ENCODE measurements at places on chromosomes 1 and 21.
A peak's percentile ranks its signal among the peaks of the same experiment; 100 is the strongest.

GRCh38 chr1:66172272-66172671, 361.7 kb upstream of the SGIP1 start:
- no peak for DNase-seq

DNA sequence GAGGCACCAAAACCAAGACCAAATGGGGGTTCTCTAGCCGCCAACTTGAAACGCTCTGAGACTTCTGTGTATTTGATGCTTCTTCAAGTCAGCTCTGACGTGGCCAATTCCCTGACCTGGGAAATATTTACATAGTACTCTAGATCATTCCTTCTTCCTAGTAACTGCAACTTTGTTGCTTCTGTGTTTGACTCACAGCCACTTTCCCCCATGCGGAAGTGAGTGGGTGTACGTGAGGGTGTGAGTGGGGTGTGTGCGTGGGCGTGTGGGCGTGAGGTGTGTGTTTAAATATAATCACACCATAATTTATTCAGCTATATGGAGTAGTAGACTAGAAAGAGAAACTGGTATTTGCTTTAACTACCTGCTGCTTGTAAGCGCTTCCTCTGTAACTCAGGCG, 111.0 kb downstream of the TAS1R2 start:
- DNase-seq: no peak

DNA sequence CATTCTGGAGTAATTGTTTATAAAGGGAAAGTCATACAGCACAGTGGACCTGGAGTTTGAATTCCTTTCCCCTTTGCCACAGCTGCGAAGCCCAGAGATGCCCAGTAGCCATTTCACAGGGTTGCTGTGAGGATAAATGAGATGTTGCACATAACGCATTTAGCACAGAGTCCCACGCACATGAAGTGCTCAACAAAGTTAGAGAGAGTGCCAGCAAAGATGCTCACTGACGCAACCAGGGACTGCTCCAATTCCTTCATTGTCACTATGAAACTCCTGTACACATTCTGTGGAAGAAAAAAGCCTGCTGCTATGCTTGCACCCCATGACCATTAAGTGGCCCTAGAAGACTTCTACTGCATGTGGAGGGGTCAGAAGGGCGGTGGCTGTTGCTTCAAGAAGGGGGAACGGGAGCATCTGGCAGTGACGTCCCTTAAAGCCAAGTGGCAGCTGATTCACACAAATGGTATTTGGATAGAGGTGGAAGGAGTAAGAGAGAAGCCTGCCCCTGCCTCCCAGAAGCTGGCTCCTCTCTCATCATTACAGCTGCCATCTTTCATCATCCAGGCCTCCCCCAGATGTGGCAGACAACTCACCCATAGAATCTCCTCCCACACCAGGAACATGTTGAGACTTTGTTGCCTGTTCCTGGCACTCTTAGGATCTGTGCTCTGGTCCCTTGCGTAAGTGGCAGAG, 26.5 kb upstream of the VAV3 start:
- DNase-seq: no peak

- no peak for DNase-seq
Measured at GRCh38 chr1:214453109-214453722, 98.2 kb downstream of the PTPN14 start.

DNA sequence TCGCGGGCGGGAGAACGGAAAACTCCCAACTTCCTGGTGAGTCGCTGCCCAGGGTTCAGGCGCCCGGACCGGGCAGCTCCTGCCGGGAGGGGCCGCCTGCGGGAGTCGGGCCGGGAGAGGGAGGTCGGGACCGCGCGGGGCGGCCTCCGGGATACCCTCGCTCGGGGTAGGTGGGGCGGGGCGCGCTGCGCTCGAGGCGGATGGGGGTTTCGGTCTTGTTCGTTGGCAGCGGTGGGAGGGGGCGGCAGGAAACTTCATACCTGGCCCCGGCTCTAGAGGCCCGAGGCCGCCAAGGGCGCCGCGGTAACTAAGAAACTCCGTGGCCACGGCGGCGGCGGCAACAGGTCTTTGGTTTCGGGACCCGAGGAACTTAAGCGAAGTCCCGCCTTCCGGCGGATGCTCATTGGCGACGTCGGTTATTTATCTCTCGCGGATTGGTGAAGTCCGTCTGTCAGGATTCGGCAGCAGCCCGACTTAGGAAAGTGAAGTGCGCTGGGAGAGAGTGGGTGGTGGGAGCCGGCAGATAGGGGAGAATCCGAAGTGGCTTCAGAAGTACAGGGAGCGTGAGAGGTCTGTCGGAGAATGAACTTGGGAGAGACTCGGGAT, 546 bp downstream of the NEK7 start:
- DNase-seq: peak; percentile 72

- DNase-seq: no peak
Measured at GRCh38 chr1:16397120-16397519, 30.1 kb downstream of the SZRD1 start.

DNA sequence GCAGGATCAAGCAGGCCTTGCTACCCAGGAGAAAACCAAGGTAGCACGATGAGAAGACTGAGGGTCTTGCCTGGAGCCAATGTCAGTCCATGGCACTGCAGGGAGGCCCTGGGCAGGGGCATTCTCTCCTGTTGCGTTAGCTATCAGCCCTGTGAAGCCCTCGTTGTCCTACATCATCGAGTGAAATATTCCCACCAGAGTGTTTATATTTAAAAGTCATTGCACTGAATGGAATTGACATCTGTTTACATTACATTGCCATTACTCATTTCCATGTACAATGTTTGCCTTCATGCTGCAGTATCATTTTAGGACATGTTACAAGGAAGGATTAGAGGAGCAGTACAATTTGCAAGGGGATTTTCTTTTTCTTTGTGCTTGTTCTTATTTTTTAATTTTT, 243.9 kb downstream of the KAZN start:
- no peak for DNase-seq

GRCh38 chr21:26405735-26406361, 167.2 kb downstream of the CYYR1 start:
- no peak for DNase-seq

DNA sequence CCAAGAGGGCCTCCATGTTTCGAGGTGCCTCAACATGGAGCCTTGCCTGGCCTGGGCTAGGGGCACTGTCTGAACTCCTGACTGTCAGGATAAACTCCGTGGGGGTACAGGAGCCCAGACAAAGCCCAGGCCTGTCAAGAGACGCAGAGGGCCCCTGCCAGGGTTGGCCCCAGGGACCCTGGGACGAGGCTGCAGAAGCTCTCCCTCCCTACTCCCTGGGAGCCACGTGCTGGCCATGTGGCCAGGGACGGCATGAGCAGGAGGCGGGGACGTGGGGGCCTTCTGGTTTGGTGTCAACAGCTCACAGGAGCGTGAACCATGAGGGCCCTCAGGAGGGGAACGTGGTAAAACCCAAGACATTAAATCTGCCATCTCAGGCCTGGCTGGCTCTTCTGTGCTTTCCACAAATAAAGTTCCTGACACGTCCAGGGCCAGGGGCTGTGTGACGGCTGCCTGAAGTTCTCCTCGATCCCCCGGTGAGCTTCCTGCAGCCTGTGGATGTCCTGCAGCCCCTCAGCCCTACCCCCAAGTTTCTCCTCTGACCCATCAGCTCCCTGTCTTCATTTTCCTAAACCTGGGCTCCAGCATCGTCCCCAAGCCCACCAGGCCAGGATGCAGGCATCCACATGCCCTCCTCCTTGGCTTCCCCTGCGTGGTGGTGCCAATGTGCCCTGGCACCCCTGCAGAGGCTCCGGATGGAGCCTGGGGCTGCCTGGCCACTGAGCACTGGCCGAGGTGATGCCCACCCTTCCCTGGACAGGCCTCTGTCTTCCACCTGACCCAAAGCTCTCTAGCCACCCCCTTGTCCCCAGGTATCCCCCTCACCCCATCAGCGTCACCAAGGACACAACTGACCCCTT, 12.8 kb upstream of the LRRC3 start:
- DNase-seq: no peak

- no peak for DNase-seq
Measured at GRCh38 chr21:31334648-31335121, 9.4 kb downstream of the TIAM1 start.

GRCh38 chr21:30717105-30717504, 1.5 kb downstream of the KRTAP21-3 start:
- no peak for DNase-seq

- no peak for DNase-seq
Measured at GRCh38 chr21:42929969-42930368, 4.5 kb upstream of the ERVH48-1 start.

DNA sequence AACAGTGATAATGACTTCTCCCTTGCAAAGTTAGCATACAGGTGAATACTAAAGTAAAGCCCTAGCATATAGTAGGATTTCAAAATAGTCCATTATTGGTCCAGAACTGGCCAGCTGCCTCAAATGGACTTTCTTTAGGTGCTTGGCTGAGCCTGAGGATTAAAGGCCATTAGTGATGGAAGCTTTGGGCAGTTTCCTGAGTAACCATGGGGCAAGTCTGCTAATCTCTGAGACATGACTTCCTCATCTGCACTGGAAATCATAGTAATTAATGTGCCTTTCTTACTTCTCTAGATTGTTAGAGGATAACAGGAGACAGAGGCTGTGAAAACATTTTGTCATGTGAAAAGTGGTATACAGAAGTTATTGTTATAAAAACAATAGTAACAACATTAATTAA, 156.5 kb upstream of the UBE2U start:
- no peak for DNase-seq

DNA sequence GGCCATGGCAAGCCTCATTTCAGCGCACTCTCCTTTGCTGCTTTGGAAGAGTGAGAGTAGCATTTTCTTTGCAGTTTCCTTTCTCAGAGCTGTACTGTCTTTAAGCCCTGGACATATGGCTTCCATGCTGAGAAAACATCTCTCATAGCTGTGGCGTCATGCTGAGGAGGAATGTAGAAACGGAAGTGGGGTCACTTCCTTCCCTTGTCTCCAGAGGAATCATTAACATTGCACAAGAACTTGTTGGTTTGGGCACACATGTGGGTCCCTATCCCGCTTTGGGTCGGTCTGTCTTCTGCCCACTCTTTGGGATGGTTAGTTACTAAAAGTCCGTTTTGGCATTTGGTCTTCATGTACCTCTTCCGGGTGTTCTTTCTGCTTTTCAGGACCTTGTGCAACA, 5.6 kb downstream of the MFN2 start:
- no peak for DNase-seq

GRCh38 chr1:20551161-20551560, 1.2 kb upstream of the FAM43B start:
- no peak for DNase-seq

DNA sequence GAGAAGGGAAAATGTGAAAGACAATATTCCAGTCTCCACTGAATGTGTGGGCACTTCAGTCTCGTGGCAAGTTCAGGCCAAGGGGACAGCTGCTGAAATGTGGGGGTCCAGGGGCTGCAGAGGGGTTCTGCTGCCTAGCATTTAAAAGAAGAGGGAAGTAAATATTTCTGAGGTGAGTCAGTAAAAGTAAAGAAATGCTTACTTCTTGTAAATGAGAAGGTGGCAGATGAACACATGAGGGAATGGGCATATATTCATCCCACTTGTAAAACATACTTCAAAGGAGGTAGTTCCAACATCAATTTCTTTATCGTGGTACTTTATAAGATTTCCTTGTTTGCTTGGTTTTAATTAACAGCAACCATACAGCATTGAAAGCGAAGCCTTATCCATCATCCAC, 63.1 kb upstream of the HIVEP3 start:
- DNase-seq: no peak

GRCh38 chr1:221217029-221217428, 337.8 kb downstream of the HLX start:
- DNase-seq: no peak

GRCh38 chr1:89728381-89728780, 92.5 kb upstream of the LRRC8D start:
- no peak for DNase-seq

- DNase-seq: no peak
Measured at GRCh38 chr1:179925922-179926849, 28.4 kb upstream of the CEP350 start.

GRCh38 chr1:239315631-239316217, 70.6 kb upstream of the CHRM3 start:
- no peak for DNase-seq

DNA sequence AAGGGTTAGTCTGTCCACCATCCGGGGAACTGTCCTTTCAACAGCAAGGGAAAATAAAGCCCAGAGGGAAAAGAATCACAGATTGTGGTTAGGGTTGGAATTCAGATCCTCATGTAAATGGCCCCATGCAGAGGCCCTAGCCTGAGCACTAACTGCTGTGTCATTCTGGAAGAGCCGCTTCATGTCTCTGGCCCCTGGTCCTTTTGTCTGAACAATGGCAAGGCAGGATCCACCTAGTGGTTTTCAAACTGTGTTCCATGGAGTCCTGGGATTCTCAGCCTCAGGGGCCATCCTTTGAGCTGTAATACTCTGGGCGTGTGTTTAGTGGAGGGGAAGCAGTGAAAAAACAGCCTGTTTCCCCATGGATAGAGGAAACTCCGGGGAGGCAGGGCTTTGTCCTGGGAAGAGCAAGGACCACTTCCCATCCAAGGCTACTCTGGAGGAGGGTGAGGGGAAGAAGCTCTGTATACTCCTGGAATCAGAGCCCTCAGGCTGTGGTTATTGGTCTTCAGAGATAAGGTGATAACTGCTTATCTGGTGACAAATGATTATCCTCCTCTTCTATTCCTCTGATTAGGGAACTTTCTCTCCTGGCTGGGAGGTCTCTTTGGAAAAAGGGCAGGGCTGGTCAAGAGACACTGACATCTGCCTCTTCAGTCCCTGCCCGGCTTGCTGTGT, 19.2 kb downstream of the PAX7 start:
- no peak for DNase-seq

DNA sequence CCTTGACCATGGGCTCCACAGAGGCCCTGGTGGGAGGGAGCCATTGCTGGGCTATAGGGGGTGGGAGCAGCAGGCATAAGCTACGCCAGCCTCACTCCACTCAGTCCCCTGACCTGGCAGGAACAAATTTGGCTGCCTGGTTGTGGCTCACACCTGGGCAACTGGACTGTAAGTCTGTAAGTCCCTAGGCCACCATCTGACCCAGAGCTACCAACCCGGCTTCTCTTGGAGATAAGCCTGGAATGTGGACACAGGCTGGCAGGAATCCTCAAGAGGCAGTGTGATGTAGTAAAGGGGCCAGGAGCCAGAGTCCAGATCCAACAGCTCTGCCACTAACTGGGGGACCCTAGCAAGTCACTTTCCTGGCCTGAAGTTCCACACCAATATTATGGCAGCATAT, 11.4 kb downstream of the NCF2 start:
- DNase-seq: no peak

- DNase-seq: peak; percentile 67
Measured at GRCh38 chr1:85297855-85298629, 21.6 kb upstream of the BCL10 start.

Data from activated T-helper 9 cell treated with anti-CD3 and anti-CD28 coated beads, Interleukin-2, amount 50 U/mL, for 16 hours (primary cell).